ENCODE measurements at places on chromosomes 13 and 19.

DNA sequence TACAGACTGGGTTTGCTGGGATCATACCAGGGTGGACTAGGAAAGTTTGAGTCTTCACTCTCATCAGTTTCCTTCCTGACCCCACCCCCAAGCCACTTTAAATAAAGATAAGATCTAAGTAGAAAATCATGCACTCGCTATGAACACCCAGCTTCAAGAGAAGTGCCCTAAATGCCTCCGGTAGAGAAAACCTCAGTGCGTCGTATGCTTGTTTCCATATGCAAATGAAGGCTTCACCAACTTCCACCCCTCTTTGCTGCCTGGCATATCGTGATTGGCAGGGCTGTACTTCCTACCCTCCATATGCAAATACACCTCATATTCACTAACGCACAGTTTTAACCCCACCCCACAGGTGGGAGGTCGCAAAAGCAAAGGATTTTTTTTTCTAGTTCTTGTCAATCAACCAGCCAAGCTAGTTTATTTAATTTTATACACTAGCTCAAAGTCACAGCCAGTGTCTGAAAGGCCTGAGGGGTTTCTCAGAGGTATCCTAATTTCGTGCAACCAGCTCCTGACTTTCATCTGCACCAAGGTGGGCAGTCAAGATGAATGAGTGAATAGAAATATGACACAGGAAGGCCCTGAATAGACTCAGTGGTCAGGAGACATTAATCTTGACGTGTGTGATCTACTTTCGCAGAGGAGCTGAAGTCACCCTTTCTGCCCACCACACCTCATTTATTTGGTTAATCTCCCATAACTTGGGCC, 121.1 kb upstream of the TSHZ3 start:
- DNase-seq: no peak

GRCh38 chr19:51342631-51343569, 961 bp upstream of the VSIG10L start:
- no peak for DNase-seq

GRCh38 chr13:111489301-111489700, 168.9 kb downstream of the TEX29 start:
- no peak for DNase-seq

- no peak for DNase-seq
Observed at GRCh38 chr13:36551445-36551844, 119.2 kb downstream of the CCNA1 start.

DNA sequence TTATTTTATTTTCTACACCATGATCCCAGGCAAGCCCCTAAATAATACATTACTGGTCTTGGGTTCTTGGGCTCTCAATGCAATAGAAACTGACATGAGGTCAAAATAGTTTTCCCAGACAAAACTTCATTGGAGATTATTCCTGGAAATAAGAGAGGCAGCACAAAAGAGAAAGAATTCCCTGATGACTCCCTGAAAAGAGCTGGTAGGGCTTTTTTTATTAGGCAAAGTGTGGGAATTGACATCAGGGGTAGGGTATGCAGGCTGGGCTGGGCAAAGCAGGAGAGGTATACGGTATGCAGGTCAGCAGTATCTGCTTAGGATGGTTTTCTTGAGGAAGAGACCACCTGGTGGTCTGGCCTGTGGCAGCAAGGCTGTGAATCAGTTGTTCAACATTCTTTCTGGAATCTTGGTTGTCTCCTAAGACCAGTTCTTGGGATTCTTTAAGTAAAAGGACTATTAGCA, 9.3 kb upstream of the IGFL3 start:
- DNase-seq: peak; percentile 10

GRCh38 chr19:47141695-47142094, 11.1 kb downstream of the SAE1 start:
- no peak for DNase-seq

DNA sequence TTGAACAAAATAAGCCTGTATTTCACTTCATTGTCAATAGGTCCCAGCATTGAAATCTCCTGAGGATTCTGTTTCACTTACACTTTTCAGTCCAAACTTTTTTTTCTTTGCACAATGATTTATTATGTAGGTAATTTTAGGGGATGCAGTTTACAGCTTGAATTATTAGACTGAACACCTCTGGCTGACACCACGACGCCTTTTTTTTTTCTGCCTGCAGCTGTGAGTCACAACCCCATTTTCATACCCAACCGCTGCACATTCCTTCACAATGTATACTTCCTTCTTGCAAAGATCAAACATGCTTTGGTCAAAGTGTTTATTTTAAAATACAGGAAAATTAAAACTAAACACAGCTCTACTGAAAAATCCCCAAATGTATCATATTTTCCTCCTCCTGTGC, 11.4 kb downstream of the ZIC2 start:
- DNase-seq: no peak

DNA sequence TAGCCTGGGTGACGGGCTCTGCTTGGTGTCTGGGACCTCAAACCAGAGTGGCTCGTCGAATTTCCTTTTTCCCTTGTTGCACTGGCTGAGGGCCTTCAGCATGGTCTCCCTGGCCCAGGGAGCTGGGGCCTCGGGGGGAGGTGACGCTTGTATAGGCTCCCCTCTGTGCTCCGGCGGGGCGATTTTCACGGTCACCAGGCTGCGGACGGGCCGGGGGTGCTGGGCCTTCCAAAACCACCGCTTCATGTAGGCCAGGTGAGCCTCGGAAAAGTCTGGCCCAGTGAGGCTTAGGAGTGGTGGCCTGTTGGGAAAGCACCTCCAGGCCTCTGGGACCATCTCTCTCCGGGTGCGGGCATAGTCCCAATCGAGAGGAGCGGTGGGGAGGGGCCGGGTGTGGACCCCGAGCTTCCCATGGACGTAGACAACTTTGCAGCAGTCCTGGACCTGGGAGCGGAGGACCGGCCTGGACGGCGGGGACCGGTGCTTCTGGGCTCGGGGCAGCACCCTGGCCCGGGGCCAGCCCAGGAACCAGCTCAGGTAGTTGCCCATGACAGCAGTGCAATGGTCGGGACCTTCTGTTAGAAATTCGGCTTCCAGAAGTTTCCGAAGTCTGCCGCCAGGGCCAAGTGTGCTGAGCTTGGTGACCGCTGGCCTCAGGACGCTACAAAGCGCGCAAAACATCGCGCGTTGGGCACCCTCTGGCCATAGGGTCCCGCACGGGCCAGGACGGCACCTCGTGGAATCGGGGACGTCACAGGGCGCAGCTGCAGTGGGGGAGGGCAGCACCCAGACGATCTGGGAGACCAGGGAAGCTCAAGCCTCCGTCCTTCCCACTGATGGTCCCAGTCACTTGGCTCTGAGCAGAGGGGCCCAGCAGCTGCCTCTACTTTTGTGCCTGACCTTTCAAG, 41.6 kb upstream of the MTUS2 start:
- DNase-seq: no peak

DNA sequence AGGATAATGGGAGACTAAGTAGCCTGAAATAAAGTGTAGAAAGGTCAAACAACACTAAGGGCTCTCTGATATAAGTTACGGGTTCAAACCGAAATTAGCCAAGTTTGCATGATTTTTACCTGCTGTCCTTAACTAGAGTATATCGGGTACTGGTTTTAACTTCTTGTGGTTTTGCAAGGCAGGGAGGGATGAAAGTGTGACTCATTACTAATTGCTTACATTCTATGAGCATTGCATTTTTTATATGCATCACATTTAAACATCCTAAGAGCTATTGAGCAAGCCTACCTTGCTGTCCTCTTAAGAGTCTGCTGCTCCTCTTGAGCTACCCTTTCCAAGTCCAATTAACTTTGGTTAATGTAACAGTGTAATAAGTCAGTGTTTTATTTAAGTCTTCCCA, 415.4 kb downstream of the SLITRK5 start:
- DNase-seq: no peak

- no peak for DNase-seq
Observed at GRCh38 chr13:104206450-104207044, 1140.3 kb upstream of the SLC10A2 start.

GRCh38 chr19:41298348-41298964, 11.5 kb upstream of the CCDC97 start:
- peak; percentile 74 for DNase-seq

DNA sequence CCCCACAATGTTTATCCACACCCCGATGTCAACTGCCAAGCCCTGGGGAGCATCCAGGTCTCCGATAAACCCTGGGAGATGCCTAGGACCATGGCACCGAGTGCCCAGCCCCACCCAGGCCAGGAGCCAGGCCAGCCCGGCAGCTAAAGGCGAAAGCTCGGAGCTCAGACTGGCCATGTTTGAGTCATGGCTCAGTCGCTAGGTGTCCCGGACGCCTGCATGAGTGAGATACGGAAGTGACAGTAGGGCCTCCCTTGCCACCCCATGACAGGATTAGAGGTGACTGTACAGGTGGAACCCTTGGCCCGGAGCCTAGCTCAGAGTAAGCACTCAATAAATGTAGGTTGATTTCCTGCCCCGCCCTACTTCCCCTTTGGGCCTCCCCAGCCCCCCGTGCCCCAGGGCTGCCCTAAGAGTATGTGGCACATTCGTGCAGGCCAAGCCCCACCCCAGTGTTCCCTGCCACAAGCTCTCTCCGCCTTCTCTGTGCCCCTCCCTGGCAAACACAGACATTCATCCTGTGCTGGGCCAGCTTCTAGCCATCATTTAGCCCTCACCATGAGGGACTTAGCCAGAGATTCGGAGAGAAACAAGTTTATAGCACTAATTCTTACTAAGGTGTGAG, 5.8 kb upstream of the TPM4 start:
- no peak for DNase-seq

DNA sequence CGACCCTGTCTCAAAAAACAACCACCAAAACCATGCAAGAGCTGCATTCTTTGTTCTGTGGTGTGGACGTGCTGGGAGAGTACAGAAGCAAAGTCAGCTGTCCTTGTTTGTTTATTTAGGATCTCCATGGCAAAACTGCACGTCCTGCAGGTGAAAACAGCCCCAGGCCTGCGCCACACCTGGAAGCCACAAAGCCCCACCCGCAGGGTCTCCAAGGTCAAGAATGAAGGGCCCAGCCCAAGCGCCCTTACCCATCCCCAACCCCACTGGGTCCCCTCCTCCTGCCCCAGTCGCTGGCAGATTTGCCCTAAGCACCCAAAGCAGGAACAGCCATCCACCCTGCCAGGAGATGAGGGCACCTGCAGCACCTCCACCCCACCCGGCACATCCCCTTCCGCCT, 10.5 kb downstream of the MBD3 start:
- no peak for DNase-seq

DNA sequence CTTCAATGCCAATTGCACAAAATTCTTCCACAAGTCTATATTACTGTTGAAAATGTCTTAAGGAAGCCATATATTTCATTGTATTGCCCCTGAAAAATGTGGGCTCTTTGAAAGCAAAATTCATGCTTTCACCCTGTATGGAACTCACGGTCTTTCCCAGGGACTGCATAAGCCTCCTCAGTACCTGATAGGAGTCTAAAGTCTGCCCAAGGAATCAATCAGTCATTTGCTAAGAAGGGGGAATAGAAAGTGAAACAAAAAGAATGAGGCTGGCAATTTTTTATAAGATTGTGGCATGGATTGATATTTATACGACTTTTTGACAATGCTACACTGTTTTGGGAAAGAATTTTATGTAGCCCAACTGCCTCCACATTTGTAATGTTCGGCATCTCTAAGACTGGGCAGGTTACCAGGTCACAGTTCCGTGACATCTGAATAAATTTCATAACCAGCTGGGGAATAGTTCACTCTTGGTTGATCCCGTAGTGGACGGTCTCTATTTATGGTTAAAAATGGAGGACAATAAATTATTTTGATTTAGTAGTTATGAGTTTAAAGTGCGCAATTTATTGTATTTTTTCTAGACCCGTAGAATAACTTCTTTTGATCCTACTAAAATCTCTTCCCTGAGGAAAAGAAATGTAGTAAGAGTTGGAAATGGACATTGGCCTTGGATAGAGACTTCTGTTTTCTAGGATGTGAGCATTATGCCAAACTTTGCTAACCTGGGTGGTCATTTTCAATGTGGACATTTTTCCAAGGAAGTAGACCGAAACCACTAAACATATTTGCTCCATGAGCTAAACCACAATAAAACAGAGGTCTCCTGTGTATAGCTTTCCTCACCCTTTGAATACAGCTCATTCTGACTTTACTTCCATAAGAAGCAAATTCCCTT, 1585.4 kb downstream of the EFNB2 start:
- DNase-seq: no peak

DNA sequence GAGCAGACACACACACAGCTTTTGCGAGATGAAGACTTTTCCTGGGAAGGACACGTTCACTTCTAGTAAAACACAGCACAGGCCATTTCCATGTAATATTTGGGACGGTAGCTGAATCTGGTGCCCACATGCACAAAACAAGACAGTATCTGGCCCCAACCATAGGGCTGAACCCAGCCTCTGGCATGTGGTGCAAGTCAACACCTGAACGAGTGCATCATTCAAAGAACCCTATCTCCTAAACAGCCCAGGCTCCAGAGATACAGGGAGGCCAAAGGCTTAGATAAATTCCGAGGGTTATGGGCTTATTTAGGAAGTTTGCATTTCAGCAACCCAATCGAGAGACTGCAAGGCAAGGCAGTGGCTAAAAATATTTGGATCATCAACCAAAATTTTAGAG, 2.7 kb upstream of the TFDP1 start:
- DNase-seq: no peak

DNA sequence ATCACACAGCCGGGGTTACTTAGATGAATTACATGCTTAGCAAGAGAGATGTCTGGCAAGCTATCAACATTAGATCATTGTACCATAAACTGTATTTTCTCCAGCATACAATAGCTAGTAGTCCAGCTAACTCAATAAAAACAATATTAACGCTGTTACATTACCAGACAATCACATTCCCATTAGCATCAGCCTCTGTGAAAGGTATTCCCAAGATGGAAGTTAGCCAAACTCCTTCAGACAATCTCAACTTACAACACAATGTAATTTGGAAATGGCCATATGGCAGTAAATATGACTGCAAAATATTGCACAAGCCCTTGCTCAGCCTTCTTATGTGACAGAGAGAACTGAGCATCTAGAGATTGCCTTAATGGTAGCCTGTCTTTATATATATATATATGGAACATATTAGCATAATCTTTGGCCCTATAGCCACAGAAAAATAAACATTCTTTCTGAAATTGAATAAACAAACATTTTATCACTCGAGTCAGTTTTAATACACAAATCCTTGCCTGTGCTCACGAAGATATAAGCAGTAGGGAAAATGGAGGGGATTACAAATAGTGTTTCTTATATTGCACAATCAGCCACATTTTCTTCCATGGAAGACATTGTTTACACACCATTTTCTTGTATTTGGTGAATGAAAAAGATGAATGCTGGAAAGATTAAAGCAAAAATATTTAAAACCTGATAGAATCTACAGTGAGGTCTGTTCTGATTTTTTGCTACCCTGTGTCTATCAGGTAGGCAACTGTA, 1060.5 kb downstream of the DIAPH3 start:
- DNase-seq: peak; percentile 89

DNA sequence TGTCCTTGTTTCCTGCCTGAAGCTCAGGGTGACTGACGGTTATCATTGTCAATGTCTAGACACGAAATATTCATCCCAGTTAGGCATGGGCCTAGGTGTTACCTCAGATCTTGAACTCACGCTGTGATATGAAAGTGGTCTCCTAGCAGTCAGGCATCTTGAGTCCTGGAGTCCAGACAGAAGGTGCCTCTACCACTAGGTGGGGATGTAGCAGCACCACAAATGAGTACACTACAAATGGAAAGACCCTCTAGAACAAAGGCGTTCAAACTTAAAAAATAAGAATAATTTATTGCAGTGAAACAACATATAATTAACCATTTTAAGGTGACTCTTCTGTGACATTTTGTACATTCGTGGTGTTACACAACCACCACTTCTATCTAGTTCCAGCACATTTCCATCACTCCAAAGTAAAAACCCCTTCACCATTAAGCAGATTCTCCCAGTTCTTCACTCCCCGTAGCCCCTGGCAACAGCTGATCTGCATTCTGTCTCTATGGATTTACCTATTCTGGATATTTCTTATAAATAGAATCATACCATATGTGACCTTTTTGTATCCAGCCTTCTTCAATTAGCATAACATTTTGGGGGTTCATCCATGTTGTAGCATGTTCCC, 11.9 kb upstream of the FRY start:
- DNase-seq: peak; percentile 88
